Activated T-cell treated with anti-CD3 and anti-CD28 coated beads for 48 hours (primary cell): ENCODE measurements at places on chromosomes 2 and 18.

DNA sequence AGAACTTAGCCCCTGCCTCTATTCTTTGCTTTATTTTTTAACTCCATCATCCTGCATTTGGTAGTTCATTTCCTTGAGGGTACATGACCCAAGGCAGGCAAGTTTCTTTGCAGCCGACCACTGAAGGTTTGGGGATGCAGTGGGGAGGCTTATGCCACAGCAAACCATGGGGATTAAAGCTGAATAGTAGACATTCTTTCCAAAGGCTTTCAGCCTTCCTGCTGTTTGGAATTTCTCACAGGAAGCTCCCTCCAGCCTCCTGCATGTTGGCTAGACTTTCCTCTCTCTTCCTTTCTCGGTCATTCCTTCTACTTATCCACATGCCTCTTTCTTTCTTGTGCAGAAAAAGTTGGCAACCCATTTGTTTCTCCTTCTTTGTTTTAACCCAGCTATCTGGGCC lies 77.3 kb downstream of the SOCS6 start:
- DNase-seq: no peak

DNA sequence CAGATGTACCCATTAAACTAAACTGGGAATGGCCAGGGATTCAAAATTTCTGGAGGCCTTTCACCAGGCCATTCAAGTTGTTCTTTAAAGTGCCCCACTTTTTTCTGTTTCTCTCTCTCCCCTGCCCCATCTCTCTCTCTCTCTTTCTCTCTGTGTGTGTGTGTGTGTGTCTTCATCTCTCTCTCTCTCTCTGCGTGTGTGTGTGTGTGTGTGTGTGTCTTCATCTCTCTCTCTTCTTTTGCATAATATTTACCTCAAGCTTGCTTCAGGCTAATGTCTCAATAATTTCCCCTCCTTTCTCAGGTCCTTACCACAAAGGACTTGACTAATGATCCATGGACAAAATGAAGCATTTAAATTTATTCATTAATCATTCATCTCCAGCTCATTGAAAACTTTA lies 164.2 kb upstream of the KLHL14 start:
- DNase-seq: no peak

DNA sequence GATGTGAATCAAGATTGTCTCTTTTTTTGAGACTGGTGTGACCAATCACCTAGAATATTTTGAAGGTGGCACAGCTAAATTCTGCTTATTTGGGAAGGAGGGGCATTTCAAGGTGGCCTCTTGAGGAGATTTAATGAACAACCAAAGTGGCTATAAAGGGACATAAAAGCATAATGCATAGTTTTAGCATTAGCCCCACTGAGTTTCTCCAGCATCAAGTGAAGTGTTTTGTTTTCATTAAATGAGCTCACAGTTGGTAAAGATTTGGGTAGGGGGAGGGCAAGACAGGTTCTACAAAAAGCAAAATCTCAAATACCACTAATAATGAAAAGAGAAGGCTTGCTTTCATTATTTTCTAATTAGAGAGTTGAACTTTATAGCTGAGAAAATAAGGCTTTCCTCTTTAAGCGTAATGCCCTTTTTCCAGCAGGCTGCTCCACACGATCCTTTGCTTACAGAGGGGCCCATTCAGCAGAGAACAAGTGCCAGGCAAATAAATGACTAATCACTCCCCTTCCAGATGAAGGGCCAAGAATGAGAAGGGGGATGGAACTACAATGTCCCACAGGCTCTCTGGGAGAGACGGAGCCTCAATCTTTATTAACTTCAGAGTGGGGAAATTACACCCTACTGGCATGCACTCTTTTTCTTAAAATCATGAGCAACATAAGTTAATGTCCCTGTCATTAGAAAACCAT lies 35.9 kb downstream of the LHCGR start:
- no peak for DNase-seq

GRCh38 chr2:3126171-3126910 lies 251.3 kb downstream of the EIPR1 start:
- no peak for DNase-seq

DNA sequence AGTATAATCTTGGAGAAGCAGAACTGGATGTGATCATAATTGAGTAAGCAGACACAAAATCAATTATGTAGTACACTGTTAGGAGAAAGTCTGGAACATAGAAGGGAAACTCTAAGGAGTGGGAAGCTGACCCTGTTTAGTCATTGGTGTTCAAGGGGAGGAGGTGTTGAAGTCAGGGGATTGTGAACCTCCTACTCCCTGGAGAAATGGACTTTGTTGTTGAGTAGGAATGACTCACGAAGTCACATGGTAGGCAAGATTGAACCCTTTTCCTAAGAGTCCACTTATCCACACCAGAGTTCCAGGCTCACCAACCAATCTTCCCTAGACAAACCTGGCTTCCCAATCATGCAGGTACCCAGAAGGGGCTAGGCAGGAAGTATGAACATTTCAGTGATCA lies 81.0 kb upstream of the BCL11A start:
- DNase-seq: no peak

DNA sequence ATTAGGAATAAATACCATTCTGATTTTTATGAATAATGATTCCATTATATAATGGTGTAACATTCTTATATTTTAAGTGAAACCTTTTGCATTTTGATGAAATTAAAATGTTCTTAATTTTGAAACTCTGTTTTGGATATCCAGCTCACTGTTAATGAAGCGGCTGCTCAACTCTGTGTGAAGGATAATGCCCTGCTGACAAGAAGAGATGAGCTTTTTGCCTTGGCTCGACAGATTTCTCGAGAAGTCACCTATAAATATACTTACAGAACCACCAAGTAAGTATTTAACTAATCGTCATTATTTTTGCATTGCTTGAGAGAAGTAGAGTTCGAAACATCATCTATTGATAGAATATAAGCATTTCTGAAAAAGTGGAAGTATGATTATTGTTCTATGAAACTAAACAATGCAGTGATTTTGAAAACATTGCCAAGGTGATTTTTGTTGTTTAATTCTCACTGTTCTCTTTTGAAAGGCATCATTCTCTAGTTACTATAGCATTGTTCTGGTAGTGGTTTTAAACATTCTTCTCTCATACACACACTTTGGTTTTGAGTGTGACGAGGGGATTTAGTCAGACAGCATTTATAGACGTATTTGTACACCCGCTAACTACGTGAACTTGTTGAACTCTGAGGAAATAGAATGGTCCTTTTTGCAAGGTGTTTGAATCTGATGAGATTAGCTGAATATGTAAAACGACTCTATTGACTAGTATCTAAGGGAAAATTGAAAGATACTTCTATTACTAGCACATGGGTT lies 21.5 kb downstream of the NAB1 start:
- DNase-seq: no peak

GRCh38 chr2:58916063-58916462 lies 674.9 kb upstream of the FANCL start:
- no peak for DNase-seq

DNA sequence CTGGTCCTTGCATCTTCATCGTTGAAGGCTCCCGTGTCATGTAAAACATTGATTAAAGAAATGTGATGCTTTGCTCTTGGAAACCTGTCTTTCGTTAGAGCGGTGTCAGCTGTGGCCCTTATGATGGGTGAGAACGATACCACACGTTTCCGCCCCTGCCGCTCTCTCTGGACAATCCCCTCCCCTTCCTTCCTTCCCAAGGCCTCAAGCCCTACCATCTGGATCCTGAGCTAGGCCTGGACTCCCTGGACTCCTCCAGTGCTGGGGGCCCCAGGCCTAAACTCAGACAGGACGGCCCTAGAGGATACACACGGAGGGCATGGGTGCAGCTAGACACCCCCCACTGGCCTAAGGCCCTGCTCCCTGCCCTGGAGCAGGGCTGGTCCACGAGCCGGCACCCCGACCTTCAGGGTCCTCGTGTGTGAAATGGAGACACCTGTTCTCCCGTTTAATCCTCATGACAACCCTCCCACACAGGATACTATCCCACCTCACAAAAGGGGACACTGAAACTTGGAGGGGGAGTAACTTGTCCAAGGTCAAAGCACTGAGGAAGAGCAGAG lies 13.2 kb downstream of the BIN1 start:
- no peak for DNase-seq

GRCh38 chr18:60053747-60054304 lies 154.0 kb downstream of the PMAIP1 start:
- DNase-seq: no peak

- no peak for DNase-seq
Observed at GRCh38 chr18:54140641-54141040, 83.8 kb downstream of the MBD2 start.

- DNase-seq: no peak
Observed at GRCh38 chr2:219526320-219527075, 12.2 kb downstream of the ASIC4 start.

GRCh38 chr2:173358616-173359015 lies 3.9 kb downstream of the CDCA7 start:
- no peak for DNase-seq

DNA sequence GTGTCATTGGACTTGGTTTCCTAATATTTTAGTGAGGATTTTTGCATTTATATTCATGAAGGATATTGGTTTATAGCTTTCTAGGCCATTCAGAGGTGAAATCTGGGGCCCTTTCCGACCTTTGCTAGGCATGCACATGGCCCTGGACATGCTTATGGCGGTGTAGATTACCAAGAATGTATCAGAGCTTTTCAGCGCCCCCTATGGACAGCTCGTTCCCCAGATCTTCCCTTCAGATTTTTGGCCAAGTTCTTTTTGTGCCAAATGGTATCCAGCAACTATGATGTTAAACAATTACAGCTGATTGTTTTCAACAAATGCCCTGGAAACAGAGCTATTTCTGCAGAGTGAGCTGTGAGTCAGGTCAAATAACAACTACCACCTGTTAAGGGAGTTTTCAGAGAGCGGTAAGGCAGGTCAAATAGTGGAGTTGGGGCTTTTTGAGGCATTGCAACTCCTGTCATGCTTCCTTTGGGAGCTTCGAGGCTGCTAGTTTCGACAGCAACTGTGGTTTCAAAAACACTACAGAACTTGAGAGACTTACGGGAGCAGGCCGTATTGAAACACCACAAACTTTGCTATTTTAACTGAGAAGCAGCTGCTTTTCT lies 188.3 kb downstream of the ZNF516 start:
- DNase-seq: no peak

DNA sequence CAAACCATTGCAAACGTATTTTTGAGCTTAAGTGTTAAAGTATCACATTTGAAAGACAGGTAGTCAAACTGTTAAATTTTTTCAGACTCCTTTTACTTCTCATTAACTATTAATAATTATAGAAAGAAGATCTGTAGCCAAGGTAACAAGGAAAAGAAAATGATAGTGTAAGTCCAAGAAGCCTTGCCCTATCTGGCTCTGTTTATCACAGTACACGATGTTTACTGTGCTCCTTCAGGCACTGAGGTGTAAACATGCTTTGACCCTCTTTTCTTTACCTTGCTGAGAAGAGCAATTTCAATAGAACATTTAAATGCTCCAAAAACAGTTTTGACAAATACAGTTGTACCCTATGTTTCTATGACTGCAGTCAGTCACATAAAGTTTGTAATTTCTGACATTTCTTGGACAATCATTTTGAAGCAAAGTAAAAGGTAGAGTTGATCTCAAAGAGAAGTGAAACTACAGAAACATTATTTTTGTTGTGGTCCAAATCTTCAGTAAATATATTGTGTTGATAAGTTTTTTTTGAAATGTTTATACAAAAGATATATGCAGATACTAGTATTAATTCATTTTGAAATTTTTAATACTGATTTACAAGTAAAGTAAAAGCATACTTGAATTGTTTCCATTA lies 152.6 kb upstream of the KYNU start:
- no peak for DNase-seq

GRCh38 chr2:143796051-143796450 lies 666.8 kb downstream of the ARHGAP15 start:
- DNase-seq: no peak

- no peak for DNase-seq
Observed at GRCh38 chr18:23460285-23461273, 7.5 kb downstream of the RIOK3 start.

- no peak for DNase-seq
Observed at GRCh38 chr18:9474108-9474982, 968 bp upstream of the RALBP1 start.

GRCh38 chr2:44167311-44167907 lies 1.3 kb upstream of the PPM1B start:
- no peak for DNase-seq

DNA sequence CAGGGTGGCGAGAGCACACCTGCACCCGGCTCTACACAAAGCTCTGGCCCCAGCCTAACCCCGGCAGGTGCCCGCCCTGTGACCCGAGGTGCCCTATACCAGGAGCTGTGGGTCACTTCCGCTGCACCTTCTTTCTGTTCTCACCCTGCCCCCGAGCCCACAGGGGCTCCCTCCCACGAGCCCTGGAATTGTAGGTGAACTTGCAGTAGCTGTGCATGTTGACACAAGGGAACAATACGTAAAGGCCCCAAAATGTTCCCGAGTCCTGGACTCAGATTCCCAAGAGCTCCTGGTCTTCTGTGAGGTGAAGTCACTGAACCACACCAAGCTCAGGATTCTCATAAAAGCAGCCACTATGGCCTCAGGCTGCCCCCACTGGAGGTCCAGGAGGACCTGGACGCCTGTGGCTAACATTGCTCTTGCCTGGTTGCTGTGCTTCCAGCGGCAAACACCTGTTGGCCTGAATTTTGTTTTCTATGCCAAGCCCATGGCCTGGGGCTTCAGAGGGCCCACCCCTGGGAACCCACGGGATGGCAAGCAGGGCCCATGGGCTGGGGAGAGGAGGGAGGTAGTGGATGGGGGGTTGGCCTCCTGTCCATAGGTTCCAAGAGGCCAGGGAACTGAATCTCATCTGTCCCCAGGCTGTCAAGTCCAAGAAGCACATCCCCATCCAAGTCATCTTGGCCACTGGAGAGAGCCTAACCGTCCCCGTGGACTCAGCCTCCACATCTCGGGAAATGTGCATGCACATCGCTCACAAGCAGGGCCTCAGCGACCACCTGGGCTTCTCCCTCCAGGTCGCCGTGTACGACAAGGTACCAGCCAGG lies 23.2 kb upstream of the GPR17 start:
- DNase-seq: no peak

DNA sequence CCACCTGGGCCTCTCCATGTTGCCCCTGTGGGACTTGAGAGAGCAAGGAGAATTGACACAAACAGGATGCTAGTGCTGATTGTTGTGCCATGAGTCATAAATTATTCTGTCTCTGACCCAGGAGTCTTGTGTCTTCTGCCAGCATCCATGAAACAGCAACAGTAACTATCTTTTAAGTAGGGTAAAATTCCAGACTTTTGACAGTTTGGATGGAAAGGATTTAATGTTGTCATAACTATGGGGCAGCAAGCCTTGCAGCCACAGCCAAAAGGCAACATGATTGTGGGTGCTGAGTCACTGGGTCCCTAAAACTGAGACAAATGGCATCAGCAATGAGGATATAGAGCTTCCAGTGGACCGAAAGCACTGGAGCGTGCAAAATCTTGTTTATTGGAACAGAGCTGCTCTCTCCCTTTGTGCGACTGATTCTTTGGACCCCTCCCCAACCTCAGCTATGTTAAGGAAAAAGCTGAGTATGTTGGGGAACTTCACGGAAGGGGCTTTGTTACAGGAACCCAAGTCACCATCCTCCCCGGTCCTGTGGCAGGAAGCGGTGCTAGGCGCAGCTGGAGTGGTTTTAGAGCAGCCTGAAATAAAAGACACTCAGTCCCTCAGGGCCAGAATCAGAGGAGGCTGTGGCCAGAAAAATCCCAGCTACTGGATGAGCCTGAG lies 9.6 kb upstream of the ITPRIPL1 start:
- no peak for DNase-seq
